ENCODE measurements at places on chromosomes 4 and X.
A peak's percentile ranks its signal among the peaks of the same experiment; 100 is the strongest.

- DNase-seq: no peak
These were observed 24.0 kb upstream of the SGMS2 start for GRCh38 chr4:107800706-107801105.

- DNase-seq: no peak
These were observed 123.1 kb upstream of the GRIA3 start for GRCh38 chrX:123060986-123061385.

DNA sequence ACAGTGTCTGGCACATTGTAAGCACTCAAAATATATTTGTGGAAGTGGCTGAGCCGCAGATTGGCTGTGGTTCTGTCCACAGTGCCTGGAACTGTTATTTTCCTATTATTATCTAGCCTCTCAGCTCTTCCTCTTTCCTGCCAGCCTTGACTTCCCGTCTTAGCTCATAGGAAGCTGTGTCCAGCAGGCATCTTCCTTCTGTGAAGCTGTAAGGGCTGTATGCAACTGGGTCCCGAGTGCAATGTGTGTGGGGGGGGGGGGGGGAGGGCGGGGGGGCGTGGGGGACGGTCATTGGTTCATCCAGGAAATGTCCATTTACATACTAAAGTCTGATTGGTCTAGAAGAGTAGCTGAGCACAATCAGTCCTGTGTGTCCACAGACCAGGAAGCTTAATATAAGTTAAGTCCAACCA is 210.7 kb downstream of the PDGFRA start:
- peak; percentile 75 for DNase-seq

GRCh38 chr4:13990596-13991589 is 363.4 kb upstream of the BOD1L1 start:
- no peak for DNase-seq
